CD14-positive monocyte (primary cell): ENCODE measurements at places on chromosomes 1 and 21. TPM values are rescaled to one million over a fixed set of nuclear protein-coding genes. Genes with fewer than 3 reads are reported as not detected.

DNA sequence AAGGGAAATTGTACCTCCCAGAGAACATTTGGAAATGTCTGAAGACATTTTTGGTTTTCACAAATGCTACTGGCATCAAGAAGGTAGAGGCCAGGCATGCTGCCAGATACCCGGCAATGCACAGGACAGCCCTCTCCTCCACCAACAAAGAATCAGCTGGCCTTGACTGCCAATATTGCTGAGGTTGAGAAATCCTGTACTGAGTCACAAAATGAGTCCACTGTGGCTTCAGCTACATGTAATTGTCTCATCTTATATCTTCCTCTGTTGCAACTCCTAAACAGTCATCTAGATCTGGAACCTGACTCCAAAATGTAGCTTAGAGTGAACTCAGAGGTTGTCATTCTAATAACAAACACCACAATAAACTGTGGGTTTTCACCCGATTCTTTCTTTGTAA is 327.5 kb upstream of the POGK start:
- H3K27me3 ChIP-seq, result no peaks in the 10 kb centered on the region
- H3K36me3 ChIP-seq, result no peaks in the 10 kb centered on the region
- DNase-seq, result peak; percentile 94

The IL20 gene
- polyA plus RNA-seq, result not detected in 2 replicates

The NPHS2 gene
- polyA plus RNA-seq, result not detected

The CYP4A11 gene
- not detected for polyA plus RNA-seq

The ASCL5 gene
- not detected for polyA plus RNA-seq

DNA sequence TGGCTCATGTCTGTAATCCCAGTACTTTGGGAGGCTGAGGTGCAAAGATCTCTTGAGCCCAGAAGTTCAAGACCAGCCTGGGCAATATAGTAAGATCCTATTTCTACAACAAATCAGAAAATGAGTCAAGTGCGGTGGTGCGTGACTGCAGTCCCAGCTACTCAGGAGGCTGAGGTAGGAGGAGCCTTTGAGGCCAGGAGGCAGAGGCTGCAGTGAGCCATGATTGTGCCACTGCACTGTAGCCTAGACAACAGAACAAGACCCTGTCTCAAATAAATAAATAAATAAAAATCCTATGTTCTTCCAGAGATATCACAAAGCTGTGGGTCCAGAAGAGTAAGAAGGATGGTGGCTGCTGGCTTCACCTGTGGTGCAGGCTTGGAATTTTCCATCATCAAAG is 22.1 kb downstream of the CDA start:
- H3K36me3 ChIP-seq, result peaks cover 75% of the 10 kb centered on the region
- no peaks in the 10 kb centered on the region for H3K27me3 ChIP-seq
- no peak overlapping the region for H3K27ac ChIP-seq

The DNM3 gene
- polyA plus RNA-seq, result 0.15 and 0.22 TPM in 2 replicates

- DNase-seq, result no peak
- no peaks in the 10 kb centered on the region for H3K36me3 ChIP-seq
- H3K27ac ChIP-seq, result no peak overlapping the region
- no peak overlapping the region for H3K4me3 ChIP-seq
Observed at GRCh38 chr1:15179485-15179883, 25.9 kb downstream of the TMEM51 start.

- H3K36me3 ChIP-seq, result no peaks in the 10 kb centered on the region
- no peak overlapping the region for H3K4me3 ChIP-seq
Observed at GRCh38 chr1:203480525-203481084, 5.0 kb downstream of the PRELP start.

GRCh38 chr21:31406510-31406909 is 62.4 kb upstream of the TIAM1 start:
- no peak overlapping the region for H3K4me3 ChIP-seq
- H3K4me1 ChIP-seq, result peaks cover 9% of the 10 kb centered on the region
- no peak for DNase-seq
- no peak overlapping the region for H3K27ac ChIP-seq
- no peaks in the 10 kb centered on the region for H3K27me3 ChIP-seq
- H3K36me3 ChIP-seq, result no peaks in the 10 kb centered on the region

DNA sequence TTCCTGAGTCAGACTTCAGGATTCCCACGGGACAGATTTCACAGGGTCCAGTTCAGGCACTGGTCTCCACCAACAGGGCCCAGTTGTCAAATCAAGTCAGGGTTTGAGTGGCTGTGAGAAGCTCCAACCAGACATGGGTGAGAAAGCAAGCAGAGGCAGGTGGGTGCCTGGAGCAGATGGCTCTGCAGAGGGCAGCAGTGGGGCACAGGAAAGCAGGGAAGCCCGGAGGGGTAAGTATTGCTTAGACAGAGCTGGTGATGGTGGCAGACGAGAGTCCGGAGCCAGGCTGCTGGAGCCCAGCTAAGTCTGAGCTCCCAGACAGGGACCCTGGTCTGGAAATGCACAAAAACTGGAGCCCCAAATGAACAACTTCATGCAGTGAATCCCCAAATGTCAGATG is 40.4 kb downstream of the RIMS3 start:
- H3K27ac ChIP-seq, result no peak overlapping the region
- DNase-seq, result no peak
- H3K4me3 ChIP-seq, result no peak overlapping the region
